ENCODE measurements at places on chromosomes 13 and 19. TPM values are rescaled to one million over a fixed set of nuclear protein-coding genes. Genes with fewer than 3 reads are reported as not detected.

PPP1R37 gene
- total RNA-seq, result 44.1 TPM

KPNA3 gene
- 22.2 TPM for total RNA-seq

GRCh38 chr13:99280166-99280565 lies 22.0 kb upstream of the GPR18 start:
- H3K4me1 ChIP-seq, result peaks cover 34% of the 10 kb centered on the region
- no peak overlapping the region for H3K4me3 ChIP-seq
- no peak for DNase-seq
- no peaks in the 10 kb centered on the region for H3K27me3 ChIP-seq
- H3K36me3 ChIP-seq, result no peaks in the 10 kb centered on the region
- no peak overlapping the region for H3K27ac ChIP-seq

- H3K4me3 ChIP-seq, result no peak overlapping the region
- peaks cover 22% of the 10 kb centered on the region for H3K4me1 ChIP-seq
- H3K36me3 ChIP-seq, result no peaks in the 10 kb centered on the region
Observed at GRCh38 chr13:48579165-48579918, 46.5 kb upstream of the RCBTB2 start.

DNA sequence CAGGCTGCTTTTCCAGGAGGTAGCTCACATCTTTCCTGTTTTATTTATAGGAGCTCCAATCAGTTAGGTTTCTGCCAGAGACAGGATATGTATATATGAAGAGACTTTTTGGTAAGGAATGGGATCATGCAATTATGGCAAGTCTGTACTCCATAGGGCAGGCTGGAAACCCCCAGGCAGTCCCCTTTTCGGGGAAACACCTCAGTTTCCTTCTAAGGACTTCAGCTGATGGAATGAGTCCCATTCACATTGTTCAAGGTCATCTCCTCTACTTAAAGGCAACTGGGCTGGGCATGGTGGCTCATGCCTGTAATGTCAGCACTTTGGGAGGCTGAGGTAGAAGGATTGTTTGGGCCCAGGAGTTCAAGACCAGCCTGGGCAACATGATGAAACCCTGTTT lies 10.9 kb upstream of the SLC25A42 start:
- H3K27ac ChIP-seq, result no peak overlapping the region
- H3K4me1 ChIP-seq, result no peaks in the 10 kb centered on the region
- no peak overlapping the region for H3K4me3 ChIP-seq
- peaks cover 4% of the 10 kb centered on the region for H3K36me3 ChIP-seq

DNA sequence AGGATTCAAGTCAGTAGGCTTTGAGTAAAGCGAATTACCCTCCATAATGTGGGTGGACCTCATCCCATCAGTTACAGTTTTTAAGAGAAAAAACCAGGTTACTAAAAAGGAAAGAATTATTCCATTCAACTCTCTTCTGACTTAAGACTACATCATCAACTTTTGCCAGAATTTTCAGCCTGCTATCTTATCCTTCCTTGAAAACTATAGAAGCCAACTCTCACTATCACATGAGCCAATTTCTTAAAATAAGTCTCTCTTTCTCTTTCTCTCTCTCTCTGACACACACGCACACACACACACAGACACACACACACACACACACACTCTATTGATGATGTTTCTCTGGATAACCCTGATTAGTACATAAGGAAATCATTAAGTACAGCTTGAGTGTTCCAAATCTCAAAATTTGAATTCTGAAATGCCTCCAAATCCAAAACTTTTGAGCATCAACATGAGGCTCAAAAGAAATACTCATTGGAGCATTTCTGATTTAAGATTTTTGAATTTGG lies 217.0 kb upstream of the PRR20A start:
- no peaks in the 10 kb centered on the region for H3K27me3 ChIP-seq
- H3K27ac ChIP-seq, result no peak overlapping the region
- no peaks in the 10 kb centered on the region for H3K36me3 ChIP-seq
- H3K4me3 ChIP-seq, result no peak overlapping the region
- no peak for DNase-seq
- no peaks in the 10 kb centered on the region for H3K4me1 ChIP-seq

GRCh38 chr13:45674908-45675307 lies 27.2 kb upstream of the CBY2 start:
- H3K27me3 ChIP-seq, result no peaks in the 10 kb centered on the region
- no peaks in the 10 kb centered on the region for H3K4me1 ChIP-seq
- no peaks in the 10 kb centered on the region for H3K36me3 ChIP-seq
- H3K27ac ChIP-seq, result no peak overlapping the region
- no peak overlapping the region for H3K4me3 ChIP-seq
- no peak for DNase-seq

GRCh38 chr19:13729859-13730258 lies 34.5 kb upstream of the MRI1 start:
- H3K4me1 ChIP-seq, result peaks cover 14% of the 10 kb centered on the region
- H3K4me3 ChIP-seq, result no peak overlapping the region
- no peaks in the 10 kb centered on the region for H3K27me3 ChIP-seq
- no peaks in the 10 kb centered on the region for H3K36me3 ChIP-seq

Data from tibial nerve (tissue), 4 donors.